ENCODE measurements at places on chromosomes 12 and 14. TPM values are rescaled to one million over a fixed set of nuclear protein-coding genes. Genes with fewer than 3 reads are reported as not detected.

DNA sequence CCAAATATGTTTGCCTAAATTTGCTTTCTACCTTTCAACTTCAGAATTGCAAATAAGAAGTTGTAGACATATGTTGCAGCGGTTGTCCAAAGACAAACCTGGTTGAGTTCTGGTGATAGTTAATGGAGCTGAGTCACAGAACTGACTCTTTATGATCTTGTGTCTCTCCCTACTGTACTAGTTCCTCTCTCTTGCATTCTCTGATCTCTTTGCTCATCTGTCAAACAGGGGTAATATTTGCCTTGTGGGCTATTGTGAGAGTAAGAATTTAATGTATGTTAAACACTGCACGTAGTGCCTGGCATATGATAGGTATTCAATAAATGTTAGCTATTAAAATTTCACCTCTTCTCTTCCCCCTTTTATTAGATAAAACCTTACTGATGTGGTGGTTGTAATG lies 283.5 kb upstream of the RGS6 start:
- no peak for DNase-seq

GRCh38 chr12:4275870-4276301 lies 2.3 kb downstream of the CCND2 start:
- peak; percentile 57 for DNase-seq

DNA sequence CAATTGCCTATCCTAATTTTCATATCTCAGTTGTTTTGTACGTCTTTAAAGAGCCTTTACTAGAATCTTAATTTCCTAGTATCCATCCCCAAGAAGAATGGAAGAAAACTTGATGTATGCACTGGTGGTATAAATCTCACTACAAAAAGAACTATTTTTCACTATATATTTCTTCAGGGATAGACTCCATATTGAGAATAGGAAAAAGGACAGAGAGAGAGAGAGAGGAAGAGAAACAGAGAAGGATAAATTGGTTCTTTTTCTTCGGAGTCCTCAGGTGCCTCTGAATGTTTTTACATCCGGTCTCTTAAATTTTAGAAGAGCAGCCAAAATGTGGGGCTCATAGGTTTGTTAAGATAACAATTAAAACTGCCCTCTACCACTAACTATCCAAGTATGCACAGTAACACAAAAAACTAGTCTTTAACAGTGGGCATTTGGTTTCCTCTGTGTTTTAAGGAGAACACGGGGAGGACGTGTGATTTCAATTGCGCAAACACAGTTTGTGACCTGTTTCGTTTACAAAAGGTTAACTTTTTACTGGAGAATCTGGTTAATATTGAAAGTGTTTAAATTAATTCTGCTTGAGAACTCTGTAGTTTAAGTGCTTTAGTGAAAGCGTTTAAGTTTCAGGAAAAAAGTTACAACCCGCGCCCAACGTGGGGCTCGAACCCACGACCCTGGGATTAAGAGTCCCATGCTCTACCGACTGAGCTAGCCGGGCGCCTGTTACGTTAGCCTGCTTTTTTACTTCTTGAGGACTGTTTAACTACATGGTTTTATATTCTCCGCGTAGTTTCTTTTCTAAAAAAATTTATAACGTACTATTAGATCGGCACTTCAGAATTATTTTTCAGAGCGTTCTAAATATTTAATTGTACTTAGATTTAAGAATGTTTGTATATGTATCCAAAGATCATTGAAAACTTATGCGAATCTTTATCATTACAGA lies 5.1 kb upstream of the PSMA3 start:
- DNase-seq, result peak; percentile 56

DNA sequence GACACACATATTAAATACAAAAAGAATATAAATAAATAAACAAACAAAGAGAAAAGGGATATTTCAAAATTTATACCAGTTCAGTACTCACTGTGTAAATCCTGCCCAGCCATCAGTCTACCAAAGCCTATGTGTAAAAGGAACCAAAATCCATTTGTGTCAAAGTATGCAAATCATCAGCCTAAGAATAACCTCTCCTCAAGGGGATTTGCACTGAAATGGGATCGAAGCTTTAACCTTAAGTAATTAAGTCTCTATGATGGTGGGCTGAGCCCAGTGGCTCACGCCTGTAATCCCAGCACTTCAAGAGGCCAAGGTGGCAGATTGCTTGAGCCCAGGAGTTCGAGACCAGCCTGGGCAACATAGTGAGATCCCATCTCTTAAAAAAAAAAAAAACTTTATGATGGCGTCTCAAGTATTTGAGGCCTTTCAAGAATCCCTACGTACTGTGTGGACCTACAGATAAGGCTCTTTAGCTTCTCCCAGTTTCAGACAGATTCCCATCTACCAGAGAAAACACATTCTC lies 57.8 kb upstream of the METAP2 start:
- DNase-seq, result no peak

GRCh38 chr14:77615361-77616132 lies 890 bp downstream of the SPTLC2 start:
- no peak for DNase-seq

GRCh38 chr14:25622763-25623162 lies 572.8 kb upstream of the STXBP6 start:
- no peak for DNase-seq

The TTC5 gene
- 20.6 TPM for total RNA-seq

GRCh38 chr12:106739815-106740530 lies 34.5 kb upstream of the RIC8B start:
- DNase-seq, result no peak

- DNase-seq, result no peak
Measured at GRCh38 chr12:108697905-108698304, 33.4 kb downstream of the CORO1C start.
